Lung (tissue), 17 donors: ENCODE measurements at places on chromosomes 4 and X. TPM values are rescaled to one million over a fixed set of nuclear protein-coding genes. Genes with fewer than 3 reads are reported as not detected.

GRCh38 chr4:46550471-46550870, 160.5 kb upstream of the GABRA2 start:
- H3K27me3 ChIP-seq, result no peaks in the 10 kb centered on the region
- DNase-seq, result no peak
- H3K36me3 ChIP-seq, result no peaks in the 10 kb centered on the region

DNA sequence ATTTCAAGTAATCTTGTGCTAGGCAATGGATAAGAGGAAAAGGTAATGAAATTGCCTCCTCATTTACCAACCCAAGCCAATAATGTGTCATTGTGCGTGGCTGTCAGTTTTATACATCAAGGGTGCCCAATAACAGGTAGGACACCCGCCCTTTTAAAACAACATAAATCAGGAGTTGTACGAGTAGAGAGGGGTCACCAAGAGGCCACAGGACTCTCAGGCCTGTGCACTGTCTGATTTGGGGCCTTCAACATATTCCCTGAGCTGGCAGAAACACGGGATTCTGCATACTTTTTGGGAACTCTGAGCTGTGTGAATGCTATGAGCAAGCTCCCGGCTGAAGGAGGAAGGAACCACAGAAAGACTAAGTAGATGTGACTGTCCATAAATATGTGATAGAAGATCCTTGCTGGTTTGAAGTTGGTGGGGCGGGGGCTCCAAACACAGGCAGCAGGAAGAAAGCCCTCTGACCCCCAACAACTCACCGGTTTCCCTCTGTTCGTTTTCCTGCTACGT, 82.7 kb upstream of the MAML3 start:
- no peaks in the 10 kb centered on the region for H3K36me3 ChIP-seq
- H3K27ac ChIP-seq, result no peak overlapping the region
- peaks cover 12% of the 10 kb centered on the region for H3K4me1 ChIP-seq
- no peaks in the 10 kb centered on the region for H3K27me3 ChIP-seq
- H3K4me3 ChIP-seq, result no peak overlapping the region

GRCh38 chrX:70554081-70554480, 109.4 kb downstream of the DLG3 start:
- peaks cover 3% of the 10 kb centered on the region for H3K4me1 ChIP-seq
- H3K27ac ChIP-seq, result no peak overlapping the region
- H3K4me3 ChIP-seq, result no peak overlapping the region
- H3K27me3 ChIP-seq, result no peaks in the 10 kb centered on the region
- H3K36me3 ChIP-seq, result no peaks in the 10 kb centered on the region
- peak; percentile 17 for DNase-seq

- no peak for DNase-seq
- no peak overlapping the region for H3K27ac ChIP-seq
- peaks cover 3% of the 10 kb centered on the region for H3K27me3 ChIP-seq
- no peak overlapping the region for H3K4me3 ChIP-seq
- no peaks in the 10 kb centered on the region for H3K4me1 ChIP-seq
Measured at GRCh38 chrX:150730719-150731118, 37.5 kb downstream of the MTMR1 start.

- no peak overlapping the region for H3K27ac ChIP-seq
- H3K4me3 ChIP-seq, result no peak overlapping the region
- no peaks in the 10 kb centered on the region for H3K36me3 ChIP-seq
- H3K4me1 ChIP-seq, result no peaks in the 10 kb centered on the region
Measured at GRCh38 chrX:34839451-34839850, 103.1 kb upstream of the FAM47B start.

- H3K27ac ChIP-seq, result no peak overlapping the region
- H3K4me3 ChIP-seq, result no peak overlapping the region
- DNase-seq, result peak; percentile 76
- H3K36me3 ChIP-seq, result no peaks in the 10 kb centered on the region
- peaks cover 30% of the 10 kb centered on the region for H3K4me1 ChIP-seq
Measured at GRCh38 chrX:69279234-69279633, 114.0 kb upstream of the PJA1 start.

DNA sequence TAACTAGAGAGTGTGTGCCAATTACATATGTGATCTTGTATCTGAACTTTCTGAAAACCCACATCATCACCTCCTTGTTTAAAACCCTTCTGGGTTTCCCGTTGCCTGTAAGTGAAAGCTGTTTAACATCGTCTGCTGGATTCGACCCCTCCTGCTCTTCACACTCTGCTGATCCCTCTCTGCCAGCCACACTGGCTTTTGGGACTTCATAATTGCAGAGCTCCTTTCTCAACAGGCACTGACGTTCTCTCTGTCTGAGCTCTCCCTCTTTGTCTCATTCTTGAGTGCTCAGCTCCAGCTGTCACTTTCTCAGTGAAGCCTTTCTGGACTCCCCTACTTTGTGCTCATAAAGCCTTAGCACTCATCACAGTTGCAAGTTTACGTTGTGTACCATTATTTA, 153.9 kb downstream of the CEP135 start:
- H3K27ac ChIP-seq, result no peak overlapping the region
- DNase-seq, result no peak
- H3K36me3 ChIP-seq, result no peaks in the 10 kb centered on the region
- H3K4me1 ChIP-seq, result no peaks in the 10 kb centered on the region

- H3K36me3 ChIP-seq, result peaks cover 3% of the 10 kb centered on the region
- no peak overlapping the region for H3K4me3 ChIP-seq
- H3K4me1 ChIP-seq, result no peaks in the 10 kb centered on the region
- no peak overlapping the region for H3K27ac ChIP-seq
- DNase-seq, result no peak
Measured at GRCh38 chr4:168474660-168475320, 5.5 kb downstream of the DDX60L start.

DNA sequence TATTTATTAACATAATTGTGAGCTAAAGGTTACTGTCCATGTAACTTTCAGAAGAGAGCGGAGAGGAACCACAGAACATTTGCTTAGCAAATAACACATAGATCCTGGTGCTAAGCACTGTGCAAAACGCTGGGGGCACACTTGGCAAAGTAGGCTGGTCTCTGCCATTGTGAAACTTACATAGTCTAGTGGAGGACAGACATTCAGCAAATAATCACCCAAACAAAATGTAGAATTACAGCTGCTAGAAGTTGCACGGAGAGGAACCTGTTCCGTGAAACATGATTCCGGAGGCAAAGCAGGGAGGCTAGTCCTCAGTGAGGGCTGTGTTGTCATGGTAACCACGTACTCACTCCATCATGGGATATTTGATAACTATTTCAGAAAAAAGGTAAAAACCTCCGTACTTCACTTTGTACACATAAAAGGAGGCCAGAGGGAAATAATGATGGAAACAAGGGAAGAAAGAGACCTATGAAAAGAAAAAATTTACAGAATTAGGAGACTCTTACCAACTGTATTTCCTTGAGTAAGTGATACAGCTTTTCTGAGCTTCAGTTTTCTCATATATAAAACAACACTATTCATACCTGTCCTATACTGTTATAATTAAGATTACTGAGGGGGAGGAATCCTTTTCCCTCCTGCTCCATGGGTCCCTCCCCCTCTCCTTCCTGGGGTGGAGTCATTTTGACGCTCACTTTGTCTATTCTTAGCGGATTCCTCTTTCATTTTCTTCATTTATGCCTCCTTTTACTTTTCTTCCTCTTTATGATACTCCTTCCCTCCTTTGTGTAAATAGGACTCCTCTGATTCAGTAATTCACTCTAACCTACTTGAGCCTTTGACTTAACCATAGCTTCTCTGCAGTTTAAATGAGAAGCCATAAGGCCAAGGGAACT, 825 bp upstream of the RASGEF1B start:
- H3K27me3 ChIP-seq, result no peaks in the 10 kb centered on the region
- H3K36me3 ChIP-seq, result no peaks in the 10 kb centered on the region
- H3K4me3 ChIP-seq, result peak overlapping the region; percentile 44
- peaks cover 6% of the 10 kb centered on the region for H3K4me1 ChIP-seq

The VEGFD gene
- 15.6 TPM for total RNA-seq

The CENPI gene
- 7.5 TPM for total RNA-seq

- H3K36me3 ChIP-seq, result no peaks in the 10 kb centered on the region
- H3K27ac ChIP-seq, result no peak overlapping the region
- no peaks in the 10 kb centered on the region for H3K4me1 ChIP-seq
Measured at GRCh38 chr4:29551821-29552220, 1168.3 kb upstream of the PCDH7 start.

The USP17L25 gene
- not detected for total RNA-seq

DNA sequence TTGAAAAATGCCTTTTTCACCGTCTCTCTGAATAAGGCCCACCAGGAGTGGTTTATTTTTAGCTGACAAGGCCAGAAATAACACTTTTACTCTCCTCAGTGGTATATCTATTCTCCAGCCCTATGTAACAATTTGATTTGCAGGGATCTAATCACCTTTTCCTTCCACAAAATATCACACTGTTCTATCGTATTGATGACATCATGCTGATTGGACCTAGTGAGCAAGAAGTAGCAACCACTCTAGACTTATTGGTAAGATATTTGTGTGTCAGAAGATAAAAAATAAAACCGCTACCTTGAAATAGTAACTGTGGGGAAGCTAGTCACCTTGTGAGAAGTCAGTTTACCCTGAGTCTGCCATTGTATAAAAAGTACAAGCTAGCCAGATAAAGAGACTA, 27.7 kb downstream of the AGTR2 start:
- H3K4me3 ChIP-seq, result no peak overlapping the region
- peaks cover 3% of the 10 kb centered on the region for H3K27me3 ChIP-seq
- no peaks in the 10 kb centered on the region for H3K36me3 ChIP-seq
- DNase-seq, result no peak
- H3K27ac ChIP-seq, result no peak overlapping the region

- peak; percentile 74 for DNase-seq
- no peak overlapping the region for H3K4me3 ChIP-seq
- H3K27ac ChIP-seq, result no peak overlapping the region
- no peaks in the 10 kb centered on the region for H3K27me3 ChIP-seq
Measured at GRCh38 chr4:86496094-86497080, 97.7 kb upstream of the PTPN13 start.

The CLIC2 gene
- 24.6 TPM for total RNA-seq

DNA sequence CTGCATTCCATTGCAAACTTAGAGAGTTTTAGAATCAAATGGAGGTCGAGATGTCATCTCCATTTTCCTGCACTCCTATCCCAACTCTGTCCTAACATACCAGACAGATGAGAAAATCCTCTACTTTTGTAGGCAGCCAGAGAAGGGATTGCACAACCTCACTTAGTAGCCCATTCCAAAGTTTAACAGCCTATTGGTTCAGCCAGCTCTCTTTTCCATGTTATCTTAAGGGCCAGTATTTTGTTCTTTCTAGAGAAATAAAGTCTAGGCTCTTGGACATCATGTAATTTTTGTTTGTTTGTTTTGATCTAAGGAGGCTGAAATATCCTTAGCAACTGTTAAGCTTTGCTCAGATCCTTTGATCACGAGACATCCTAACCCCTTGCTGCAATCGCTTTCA, 173.0 kb downstream of the COX18 start:
- no peaks in the 10 kb centered on the region for H3K4me1 ChIP-seq
- no peak overlapping the region for H3K27ac ChIP-seq
- H3K36me3 ChIP-seq, result no peaks in the 10 kb centered on the region
- no peak overlapping the region for H3K4me3 ChIP-seq
- H3K27me3 ChIP-seq, result no peaks in the 10 kb centered on the region

The TKTL2 gene
- not detected for total RNA-seq

DNA sequence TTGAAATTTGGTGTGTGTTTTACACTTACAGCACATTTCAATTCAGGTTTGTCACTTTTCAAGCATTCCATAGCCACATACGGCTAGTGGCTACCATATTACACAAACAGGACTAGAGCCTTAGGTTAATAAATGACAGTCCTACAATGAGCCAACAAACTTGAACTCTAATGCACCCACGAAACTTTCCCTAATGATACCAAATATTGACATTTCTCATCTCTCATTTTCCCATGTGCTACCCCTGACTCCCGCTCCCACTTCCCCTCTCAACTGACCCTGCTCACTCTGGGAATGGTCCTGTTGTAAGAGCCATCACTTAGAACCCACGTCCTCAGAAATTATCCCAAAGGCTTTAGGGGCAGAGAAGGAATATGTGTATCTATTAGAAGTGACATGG, 4.9 kb upstream of the TLR10 start:
- no peak for DNase-seq
- no peaks in the 10 kb centered on the region for H3K27me3 ChIP-seq
- no peak overlapping the region for H3K4me3 ChIP-seq
- H3K27ac ChIP-seq, result no peak overlapping the region

The HPGDS gene
- 3.4 TPM for total RNA-seq

DNA sequence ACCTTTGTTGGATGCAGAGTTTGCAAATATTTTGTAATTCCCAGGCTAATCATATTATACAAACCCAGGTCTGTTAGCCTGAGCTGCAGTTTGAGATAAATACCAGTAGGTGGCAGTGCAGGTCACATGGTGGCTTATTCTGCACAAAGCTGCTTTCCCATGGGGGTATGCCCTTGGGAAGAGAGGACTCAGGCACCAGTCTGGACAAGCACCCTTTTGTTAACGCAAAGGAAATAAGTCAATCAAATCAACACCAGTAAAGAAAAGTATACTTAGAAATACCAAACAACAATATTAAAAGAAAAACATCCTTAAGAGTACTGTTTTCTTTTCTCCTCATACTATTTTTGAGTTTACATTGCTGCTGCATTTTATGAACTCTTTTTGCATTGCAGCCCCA, 389.0 kb upstream of the ZFP42 start:
- no peak overlapping the region for H3K4me3 ChIP-seq
- no peaks in the 10 kb centered on the region for H3K36me3 ChIP-seq
- H3K27me3 ChIP-seq, result no peaks in the 10 kb centered on the region
- no peak overlapping the region for H3K27ac ChIP-seq
- H3K4me1 ChIP-seq, result no peaks in the 10 kb centered on the region

DNA sequence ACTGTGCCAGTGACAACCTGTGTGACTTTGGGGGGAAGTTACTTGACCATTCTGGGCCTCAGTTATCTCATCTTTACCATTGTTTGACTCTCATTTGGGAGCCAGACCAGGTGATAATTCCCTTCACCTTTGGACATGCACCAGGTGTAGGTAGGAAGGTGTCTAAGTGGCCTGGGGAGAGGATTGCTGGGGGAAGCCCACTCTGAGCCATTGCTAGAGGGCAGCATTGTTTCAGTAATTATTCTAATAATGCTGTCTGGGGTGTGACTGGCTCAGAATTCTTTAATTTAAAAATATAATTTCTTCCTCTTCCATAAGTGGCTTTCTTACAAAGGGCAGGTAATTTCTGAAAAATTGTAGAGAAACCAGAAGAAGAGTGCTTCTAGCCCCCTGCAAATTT, 104.3 kb downstream of the RTL9 start:
- H3K4me1 ChIP-seq, result no peaks in the 10 kb centered on the region
- peaks cover 12% of the 10 kb centered on the region for H3K27me3 ChIP-seq
- DNase-seq, result no peak
- no peaks in the 10 kb centered on the region for H3K36me3 ChIP-seq
- no peak overlapping the region for H3K4me3 ChIP-seq

The TREX2 gene
- 1.2 TPM for total RNA-seq

The POF1B gene
- total RNA-seq, result 1.6 TPM

The SMIM31 gene
- 2.3 TPM for total RNA-seq

GRCh38 chrX:107834275-107835201, 8.9 kb downstream of the MID2 start:
- H3K36me3 ChIP-seq, result no peaks in the 10 kb centered on the region
- H3K27me3 ChIP-seq, result no peaks in the 10 kb centered on the region
- H3K4me1 ChIP-seq, result no peaks in the 10 kb centered on the region
- H3K27ac ChIP-seq, result no peak overlapping the region

DNA sequence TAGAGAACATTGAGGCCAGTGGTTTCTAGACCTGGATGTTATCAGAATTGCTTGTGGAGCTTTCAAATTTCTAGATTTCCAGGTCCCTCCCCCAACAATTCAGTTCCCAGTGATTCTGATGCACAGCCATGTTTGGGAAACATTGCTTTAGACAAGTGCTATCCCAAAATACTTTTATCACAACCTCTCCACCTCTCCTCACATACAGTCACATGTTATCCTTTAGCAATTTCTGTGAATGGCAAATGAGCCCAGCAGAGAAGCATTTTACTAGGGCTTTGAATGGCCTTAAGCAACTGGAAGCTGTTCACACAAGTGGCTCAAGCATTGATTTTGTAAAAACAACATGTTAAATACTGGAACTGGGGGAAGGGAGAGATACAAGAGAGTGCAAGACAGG, 29.7 kb downstream of the DCX start:
- H3K36me3 ChIP-seq, result no peaks in the 10 kb centered on the region
- H3K27me3 ChIP-seq, result peaks cover 8% of the 10 kb centered on the region
- no peak for DNase-seq
- no peaks in the 10 kb centered on the region for H3K4me1 ChIP-seq
